ENCODE measurements at places on chromosomes 11 and 22. TPM values are rescaled to one million over a fixed set of nuclear protein-coding genes. Genes with fewer than 3 reads are reported as not detected.

The TRIM22 gene
- total RNA-seq = 120 TPM

The CRYBB2 gene
- total RNA-seq = not detected

The RIC3 gene
- total RNA-seq = not detected

The TSGA10IP gene
- not detected for total RNA-seq

The OR51B4 gene
- not detected for total RNA-seq

The RAB3IL1 gene
- total RNA-seq = 8.1 TPM

The CEP164 gene
- 28.1 TPM for total RNA-seq

The APIP gene
- total RNA-seq = 31.5 TPM

The CSRP3 gene
- not detected for total RNA-seq

The APOBEC3H gene
- total RNA-seq = not detected

GRCh38 chr22:50464451-50464850 is 10.4 kb downstream of the SBF1 start:
- H3K27me3 ChIP-seq = no peaks in the 10 kb centered on the region
- no peak for DNase-seq
- peaks cover 8% of the 10 kb centered on the region for H3K36me3 ChIP-seq

DNA sequence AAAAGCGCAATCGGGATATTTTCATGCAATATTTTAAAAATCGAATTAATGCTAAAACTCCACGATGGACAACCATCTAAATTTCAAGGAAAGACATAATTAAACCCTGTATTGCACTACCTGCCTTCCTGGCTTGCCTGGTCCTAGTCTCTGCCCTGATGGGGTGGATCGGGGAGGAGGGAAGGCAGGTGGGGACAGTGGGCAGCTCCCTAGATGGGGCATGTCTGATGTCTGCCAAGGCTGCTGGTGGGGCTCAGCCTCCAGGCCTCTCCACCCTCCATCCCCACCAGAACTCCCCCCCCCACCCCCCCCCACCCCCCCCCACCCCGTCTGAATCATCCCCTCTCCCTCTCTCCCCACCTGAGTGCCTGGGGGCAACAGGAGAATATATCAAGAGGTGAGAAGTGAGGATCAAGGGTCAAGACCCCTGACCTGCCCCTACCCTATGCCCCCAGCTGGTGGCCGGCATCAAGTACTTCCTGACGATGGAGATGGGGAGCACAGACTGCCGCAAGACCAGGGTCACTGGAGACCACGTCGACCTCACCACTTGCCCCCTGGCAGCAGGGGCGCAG is 650 bp downstream of the CST6 start:
- H3K4me1 ChIP-seq = peaks cover 39% of the 10 kb centered on the region
- no peaks in the 10 kb centered on the region for H3K36me3 ChIP-seq
- H3K27ac ChIP-seq = no peak overlapping the region
- no peak for DNase-seq
- H3K4me3 ChIP-seq = no peak overlapping the region
- H3K27me3 ChIP-seq = no peaks in the 10 kb centered on the region

GRCh38 chr11:7032692-7033091 is 12.4 kb downstream of the NLRP14 start:
- H3K36me3 ChIP-seq = no peaks in the 10 kb centered on the region
- H3K27me3 ChIP-seq = peaks cover 14% of the 10 kb centered on the region
- H3K27ac ChIP-seq = no peak overlapping the region

- peaks cover 4% of the 10 kb centered on the region for H3K27me3 ChIP-seq
- no peak overlapping the region for H3K27ac ChIP-seq
- no peaks in the 10 kb centered on the region for H3K36me3 ChIP-seq
Measured at GRCh38 chr11:29389793-29390192, 627.0 kb downstream of the KCNA4 start.

- no peak overlapping the region for H3K4me3 ChIP-seq
- no peak overlapping the region for H3K27ac ChIP-seq
- H3K4me1 ChIP-seq = peaks cover 43% of the 10 kb centered on the region
- H3K36me3 ChIP-seq = no peaks in the 10 kb centered on the region
Measured at GRCh38 chr22:24441406-24442351, 14.3 kb downstream of the ADORA2A start.

DNA sequence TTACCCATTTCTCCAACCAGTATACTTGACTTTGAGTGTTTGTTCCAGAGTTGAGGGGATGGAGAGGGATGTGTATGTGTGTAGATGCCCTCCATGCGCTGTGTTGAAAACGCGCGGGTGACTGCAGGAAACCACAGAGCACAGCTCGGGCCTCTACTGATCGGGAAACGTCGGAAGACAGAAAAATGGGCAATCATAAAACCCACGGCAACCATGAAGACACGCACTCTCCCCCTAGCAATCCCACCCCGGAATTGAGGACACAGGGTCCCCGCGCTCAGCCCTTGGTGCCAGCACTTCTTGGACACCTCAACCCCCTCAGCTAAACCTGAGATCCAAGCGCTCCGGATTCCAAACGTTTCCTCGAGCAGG is 251 bp upstream of the UQCC3 start:
- H3K27ac ChIP-seq = peak overlapping the region; percentile 97
- peaks cover 50% of the 10 kb centered on the region for H3K4me1 ChIP-seq
- H3K27me3 ChIP-seq = peaks cover 1% of the 10 kb centered on the region
- DNase-seq = no peak
- H3K4me3 ChIP-seq = peak overlapping the region; percentile 99

DNA sequence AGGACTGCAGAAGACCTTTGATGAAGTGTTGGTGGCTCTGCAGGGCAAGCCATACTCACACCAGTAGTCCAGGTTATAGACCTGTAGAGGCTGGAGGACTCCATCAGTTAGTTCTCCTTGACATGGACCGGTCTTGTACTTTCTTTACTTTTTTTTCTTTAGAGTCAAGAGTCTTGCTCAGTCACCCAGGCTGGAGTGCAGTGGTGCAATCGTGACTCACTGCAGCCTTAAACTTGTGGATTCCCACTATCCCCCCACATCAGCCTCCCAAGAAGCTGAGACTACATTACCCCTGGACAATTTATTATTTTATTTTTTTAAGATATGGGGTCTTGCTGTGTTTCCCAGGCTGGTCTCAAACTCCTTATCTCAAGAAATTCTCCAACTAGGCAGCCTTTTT is 49.6 kb upstream of the E2F8 start:
- H3K27me3 ChIP-seq = peaks cover 44% of the 10 kb centered on the region
- H3K27ac ChIP-seq = no peak overlapping the region
- no peak for DNase-seq
- H3K4me1 ChIP-seq = no peaks in the 10 kb centered on the region

GRCh38 chr11:15286465-15286864 is 171.7 kb downstream of the INSC start:
- H3K27me3 ChIP-seq = peaks cover 2% of the 10 kb centered on the region
- H3K36me3 ChIP-seq = no peaks in the 10 kb centered on the region
- DNase-seq = peak; percentile 32
- H3K4me1 ChIP-seq = no peaks in the 10 kb centered on the region
- no peak overlapping the region for H3K4me3 ChIP-seq

GRCh38 chr11:134272381-134273316 is 3.5 kb upstream of the GLB1L3 start:
- peaks cover 14% of the 10 kb centered on the region for H3K4me1 ChIP-seq
- H3K36me3 ChIP-seq = peaks cover 3% of the 10 kb centered on the region
- no peak overlapping the region for H3K27ac ChIP-seq
- DNase-seq = no peak
- no peak overlapping the region for H3K4me3 ChIP-seq

- H3K27me3 ChIP-seq = peaks cover 3% of the 10 kb centered on the region
- H3K4me1 ChIP-seq = peaks cover 34% of the 10 kb centered on the region
- H3K36me3 ChIP-seq = no peaks in the 10 kb centered on the region
- H3K27ac ChIP-seq = no peak overlapping the region
Measured at GRCh38 chr22:36454916-36455570, 26.4 kb downstream of the TXN2 start.

- H3K4me1 ChIP-seq = peaks cover 27% of the 10 kb centered on the region
- H3K4me3 ChIP-seq = peak overlapping the region; percentile 91
- DNase-seq = no peak
- H3K27ac ChIP-seq = peak overlapping the region; percentile 91
- H3K36me3 ChIP-seq = peaks cover 20% of the 10 kb centered on the region
Measured at GRCh38 chr22:35257002-35257320, 332 bp upstream of the HMGXB4 start.

DNA sequence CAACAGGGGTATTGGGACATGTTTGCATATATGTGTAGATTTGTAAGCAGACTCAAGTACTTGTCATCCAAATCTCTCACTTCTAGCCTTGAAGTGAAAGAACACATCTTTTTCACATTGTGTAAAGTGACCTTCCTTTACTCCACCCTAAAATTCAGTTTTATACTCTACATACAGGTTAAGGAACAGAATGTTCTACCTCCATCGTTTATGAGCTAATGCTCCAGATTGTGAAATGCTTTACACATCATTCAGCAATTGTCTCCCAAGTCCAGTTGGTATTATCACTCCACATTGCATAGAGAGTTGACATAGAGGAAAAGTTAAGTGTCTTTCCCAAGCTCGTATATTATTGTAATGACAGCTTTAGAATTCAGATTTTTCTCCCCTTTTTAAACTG is 46.1 kb upstream of the BLID start:
- no peak for DNase-seq
- peak overlapping the region; percentile 87 for H3K27ac ChIP-seq
- 0 out of 2 replicates have a peak overlapping the region, but pooled peaks have one; percentile 30 for H3K4me3 ChIP-seq
- peaks cover 100% of the 10 kb centered on the region for H3K4me1 ChIP-seq
- peaks cover 4% of the 10 kb centered on the region for H3K27me3 ChIP-seq

GRCh38 chr11:73386546-73386945 is 10.3 kb downstream of the RELT start:
- peaks cover 24% of the 10 kb centered on the region for H3K4me1 ChIP-seq
- no peaks in the 10 kb centered on the region for H3K36me3 ChIP-seq
- H3K27me3 ChIP-seq = no peaks in the 10 kb centered on the region
- no peak overlapping the region for H3K27ac ChIP-seq

- no peaks in the 10 kb centered on the region for H3K4me1 ChIP-seq
- DNase-seq = no peak
- H3K27me3 ChIP-seq = peaks cover 4% of the 10 kb centered on the region
- no peaks in the 10 kb centered on the region for H3K36me3 ChIP-seq
- H3K4me3 ChIP-seq = no peak overlapping the region
Measured at GRCh38 chr22:39132871-39133524, 19.5 kb downstream of the CBX7 start.

DNA sequence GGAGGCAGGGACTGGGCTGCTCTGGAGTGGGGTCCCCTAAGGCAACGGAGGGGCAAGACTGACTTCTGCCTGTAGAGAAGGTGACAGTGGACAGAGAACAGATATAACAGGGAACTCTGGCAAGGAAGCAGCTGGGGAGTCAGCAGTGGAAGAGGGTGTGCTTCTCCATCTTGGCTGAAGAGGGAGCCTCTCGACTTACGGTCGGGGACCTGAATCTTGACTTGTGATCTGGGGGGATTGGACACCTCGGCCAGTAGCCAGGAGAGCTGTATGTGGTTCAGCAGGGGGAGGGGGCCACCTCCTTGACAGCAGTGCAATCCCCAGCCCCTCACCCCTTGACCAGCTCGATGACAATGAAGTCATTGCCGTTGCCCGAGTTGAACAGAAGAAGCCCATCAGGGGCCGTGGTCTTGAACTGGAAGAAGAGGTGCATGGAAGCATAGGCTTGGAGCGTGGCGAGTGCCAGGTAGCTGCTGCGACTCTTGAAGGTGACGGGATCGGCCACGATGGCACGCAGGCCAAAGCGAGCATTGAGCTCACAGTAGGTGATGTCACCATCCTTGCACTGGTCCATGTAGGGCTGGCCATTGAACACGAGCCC is 60.0 kb downstream of the SLC22A12 start:
- peaks cover 34% of the 10 kb centered on the region for H3K27me3 ChIP-seq
- no peak overlapping the region for H3K27ac ChIP-seq
- DNase-seq = peak; percentile 22
- H3K4me3 ChIP-seq = no peak overlapping the region
- H3K4me1 ChIP-seq = no peaks in the 10 kb centered on the region

GRCh38 chr11:104402812-104403521 is 239.0 kb upstream of the PDGFD start:
- H3K27me3 ChIP-seq = no peaks in the 10 kb centered on the region
- no peak overlapping the region for H3K4me3 ChIP-seq
- no peak for DNase-seq
- no peaks in the 10 kb centered on the region for H3K36me3 ChIP-seq

DNA sequence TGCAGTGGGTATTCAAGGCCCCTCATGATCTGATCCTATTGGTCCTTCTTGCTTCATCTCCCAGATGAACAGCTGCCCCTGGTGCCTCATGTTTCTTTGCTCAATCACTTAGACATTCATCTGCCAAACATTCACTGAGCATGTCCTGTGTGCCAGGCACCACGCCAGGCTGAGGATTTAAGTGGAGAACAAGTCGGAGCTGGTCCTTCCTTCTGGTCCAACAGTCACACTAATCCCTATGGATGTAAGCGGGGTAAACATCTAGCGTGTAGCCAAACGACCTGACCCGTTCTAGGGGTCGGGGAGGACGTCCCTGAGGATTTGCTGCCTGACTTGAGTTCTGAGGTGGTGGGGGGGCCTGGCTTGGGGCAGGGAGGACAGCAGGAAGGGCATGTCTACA is 21.9 kb downstream of the ZMAT5 start:
- peak overlapping the region; percentile 36 for H3K27ac ChIP-seq
- H3K4me3 ChIP-seq = no peak overlapping the region
- peaks cover 15% of the 10 kb centered on the region for H3K36me3 ChIP-seq
- peak; percentile 59 for DNase-seq

- peaks cover 46% of the 10 kb centered on the region for H3K36me3 ChIP-seq
- no peak overlapping the region for H3K4me3 ChIP-seq
- H3K27ac ChIP-seq = peak overlapping the region; percentile 85
- DNase-seq = peak; percentile 57
- H3K27me3 ChIP-seq = peaks cover 4% of the 10 kb centered on the region
Measured at GRCh38 chr11:33674035-33674814, 26.4 kb downstream of the C11orf91 start.

GRCh38 chr22:19172213-19173046 is 6.1 kb downstream of the SLC25A1 start:
- H3K4me3 ChIP-seq = peak overlapping the region; percentile 96
- peaks cover 14% of the 10 kb centered on the region for H3K27me3 ChIP-seq
- DNase-seq = no peak
- H3K4me1 ChIP-seq = peaks cover 60% of the 10 kb centered on the region

- peaks cover 2% of the 10 kb centered on the region for H3K27me3 ChIP-seq
- peaks cover 5% of the 10 kb centered on the region for H3K36me3 ChIP-seq
- no peak overlapping the region for H3K27ac ChIP-seq
Measured at GRCh38 chr11:64250415-64251015, 815 bp upstream of the PLCB3 start.

- H3K4me3 ChIP-seq = no peak overlapping the region
- DNase-seq = no peak
- peaks cover 4% of the 10 kb centered on the region for H3K27me3 ChIP-seq
Measured at GRCh38 chr22:24404561-24405275, 22.7 kb upstream of the ADORA2A start.

DNA sequence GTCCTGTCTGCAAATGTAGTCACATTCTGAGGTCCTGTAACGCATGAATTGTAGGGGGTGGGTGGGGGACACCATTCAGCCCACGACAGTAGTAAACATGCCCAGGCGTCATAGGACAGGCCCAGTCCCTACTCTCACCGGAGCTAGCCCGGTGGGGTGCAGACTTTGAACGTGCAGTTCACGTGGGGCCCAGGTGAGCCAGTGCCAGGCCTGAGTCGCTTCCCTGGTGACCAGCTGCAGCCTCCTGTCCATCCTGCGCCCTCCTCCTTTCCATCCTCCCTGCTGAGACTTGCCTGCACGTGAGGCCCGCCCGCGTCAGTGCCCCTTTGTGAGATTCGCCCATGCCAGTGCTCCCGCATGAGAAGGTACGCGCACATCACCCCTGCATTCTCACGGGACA is 116.8 kb downstream of the WNT7B start:
- H3K27me3 ChIP-seq = peaks cover 21% of the 10 kb centered on the region
- no peak overlapping the region for H3K27ac ChIP-seq
- H3K4me3 ChIP-seq = no peak overlapping the region
- no peak for DNase-seq
- peaks cover 11% of the 10 kb centered on the region for H3K36me3 ChIP-seq

GRCh38 chr22:27856386-27856785 is 54.8 kb upstream of the MN1 start:
- H3K27ac ChIP-seq = peak overlapping the region; percentile 16
- H3K4me1 ChIP-seq = peaks cover 75% of the 10 kb centered on the region
- peaks cover 47% of the 10 kb centered on the region for H3K36me3 ChIP-seq
- no peak for DNase-seq
